ENCODE measurements at places on chromosomes 1 and 21.

GRCh38 chr1:41936107-41936506, 17.4 kb upstream of the HIVEP3 start:
- DNase-seq: no peak

DNA sequence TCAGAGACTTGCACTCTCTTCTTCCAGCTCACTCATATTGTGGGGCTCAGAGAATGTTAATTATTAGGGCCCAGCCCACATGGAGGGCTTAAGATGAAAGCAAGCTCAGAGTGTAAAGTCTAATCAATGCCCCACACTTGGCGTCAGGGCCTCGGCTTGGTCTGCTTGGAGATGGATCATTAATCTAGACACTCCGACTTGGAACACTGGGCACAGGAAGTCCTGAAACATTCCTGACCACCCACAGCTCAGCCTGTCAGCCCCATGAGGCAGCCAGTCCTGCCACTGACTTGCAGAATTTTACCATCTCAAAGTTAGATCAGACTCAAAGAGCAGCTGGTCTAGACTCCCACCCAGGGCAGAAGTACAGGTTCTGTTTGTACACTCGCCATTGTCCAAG, 69.8 kb upstream of the TRABD2B start:
- DNase-seq: no peak

DNA sequence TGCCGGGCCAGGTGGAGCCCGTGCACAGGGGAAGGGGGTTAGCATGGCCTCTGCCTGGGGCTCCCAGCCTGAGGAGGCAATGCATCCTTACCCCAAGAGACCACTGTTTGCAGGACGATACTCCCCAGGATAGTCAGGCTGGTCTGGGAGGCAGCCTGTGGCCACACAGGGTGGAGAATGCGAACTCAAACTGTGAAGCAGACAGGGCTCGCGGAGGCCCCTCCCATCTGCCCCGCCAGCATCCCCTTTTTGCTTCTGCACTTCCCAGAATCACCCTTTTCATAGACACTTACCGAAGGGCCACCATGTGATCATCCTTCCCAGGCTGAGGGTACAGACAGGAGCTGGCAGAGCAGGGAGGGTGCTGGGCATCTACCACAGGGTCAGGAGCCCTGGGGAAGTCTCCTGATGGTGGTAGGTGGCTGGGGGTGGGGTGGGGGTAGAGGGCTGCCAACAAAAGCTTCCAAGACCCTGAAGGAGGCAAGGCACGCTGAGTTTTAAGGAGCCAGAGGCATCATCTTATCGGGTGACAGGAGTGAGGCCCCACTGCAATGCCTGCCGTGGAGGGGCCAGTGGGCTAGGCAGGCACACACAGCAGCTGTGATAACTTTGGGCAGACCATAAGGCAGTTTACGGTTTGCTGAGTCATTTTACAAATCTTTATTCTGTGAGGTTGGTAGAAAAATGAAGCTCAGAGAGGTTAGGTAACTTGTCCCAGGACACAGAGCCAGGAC, 31.3 kb upstream of the BTG2 start:
- DNase-seq: no peak

DNA sequence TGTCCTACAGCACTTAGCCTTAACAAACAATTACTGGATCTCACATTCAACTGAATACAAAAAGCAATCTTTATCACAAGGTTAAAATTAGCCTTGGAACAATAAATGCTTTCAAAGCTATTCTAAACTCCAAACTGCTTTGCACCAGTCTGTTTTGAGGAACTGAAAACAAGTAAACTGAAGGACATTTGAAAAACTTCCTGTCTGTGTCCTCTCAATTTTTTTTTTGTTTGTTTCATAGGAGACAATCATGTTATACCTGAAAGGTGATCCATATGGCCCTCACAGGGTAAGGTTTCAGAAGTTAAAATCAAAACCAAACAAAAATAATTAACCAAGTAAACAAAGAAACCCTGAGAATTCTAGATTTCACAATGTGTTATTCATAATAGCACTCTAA, 459.1 kb downstream of the DPYD start:
- no peak for DNase-seq

GRCh38 chr1:40034869-40035268, 5.7 kb upstream of the CAP1 start:
- no peak for DNase-seq

DNA sequence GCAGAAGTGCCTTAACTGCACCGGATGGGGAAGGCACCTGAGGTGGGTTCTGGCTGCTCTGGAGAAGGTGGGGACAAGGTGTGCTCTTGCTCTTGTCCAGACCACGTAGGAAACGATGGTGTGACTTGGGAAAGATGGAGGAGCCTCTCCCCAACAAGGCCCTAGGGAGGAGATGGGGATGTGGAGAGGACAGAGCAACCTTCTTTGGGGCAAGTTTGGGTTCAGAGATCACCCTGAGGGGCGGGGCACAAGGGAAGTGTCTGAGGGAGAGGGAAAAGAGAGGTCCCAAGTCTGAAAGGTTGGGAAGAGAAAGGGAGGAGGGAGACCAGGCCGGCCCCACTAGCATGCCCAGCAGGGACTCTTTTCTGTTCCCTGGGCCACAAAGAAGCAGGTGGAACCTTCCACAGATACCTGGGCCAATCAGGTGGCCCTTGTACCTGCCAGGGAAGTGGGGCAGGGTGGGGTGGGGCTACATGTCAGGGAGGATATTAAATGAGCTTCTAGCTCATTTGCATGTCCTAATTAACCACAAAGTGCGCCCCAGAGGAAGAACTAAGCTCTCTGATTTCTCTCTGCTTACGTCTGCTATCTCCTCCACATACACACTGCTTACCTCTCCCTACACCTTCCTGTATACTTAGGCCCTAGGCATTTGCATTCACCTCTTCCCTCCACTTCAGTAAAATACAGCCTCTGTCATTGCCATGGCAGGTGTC, 15.9 kb downstream of the INKA2 start:
- DNase-seq: no peak

- no peak for DNase-seq
These were observed 43.4 kb downstream of the RALGPS2 start for GRCh38 chr1:178768423-178768822.

DNA sequence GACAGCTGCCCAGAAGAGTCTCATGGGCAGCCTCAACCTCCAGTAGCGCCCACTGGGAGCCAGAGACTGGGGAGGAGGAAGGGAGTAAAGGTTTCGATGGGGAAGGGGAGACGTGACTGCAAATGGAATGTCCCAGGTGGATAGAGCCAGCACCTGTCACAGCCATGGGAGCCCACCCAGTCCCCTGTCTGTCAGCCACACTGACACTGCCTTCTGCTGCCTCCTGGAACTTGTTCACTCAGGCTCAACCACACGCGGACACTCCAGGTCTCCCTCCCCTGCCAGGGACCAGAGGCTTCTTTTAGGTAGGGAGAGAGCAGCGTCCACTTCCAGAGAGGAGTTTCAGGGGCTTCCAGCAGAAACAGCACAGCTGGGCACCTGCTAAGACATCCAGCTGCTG, 346.3 kb downstream of the NPHP4 start:
- no peak for DNase-seq

GRCh38 chr1:244311784-244312532, 139.8 kb downstream of the ADSS2 start:
- no peak for DNase-seq

GRCh38 chr1:67350783-67351182, 43.1 kb downstream of the IL12RB2 start:
- no peak for DNase-seq

GRCh38 chr1:23936481-23937176, 23.0 kb upstream of the PNRC2 start:
- no peak for DNase-seq

- DNase-seq: no peak
These were observed 1.6 kb upstream of the EFNA1 start for GRCh38 chr1:155125946-155126555.

- no peak for DNase-seq
These were observed 10.4 kb upstream of the TMEM240 start for GRCh38 chr1:1550591-1551432.

DNA sequence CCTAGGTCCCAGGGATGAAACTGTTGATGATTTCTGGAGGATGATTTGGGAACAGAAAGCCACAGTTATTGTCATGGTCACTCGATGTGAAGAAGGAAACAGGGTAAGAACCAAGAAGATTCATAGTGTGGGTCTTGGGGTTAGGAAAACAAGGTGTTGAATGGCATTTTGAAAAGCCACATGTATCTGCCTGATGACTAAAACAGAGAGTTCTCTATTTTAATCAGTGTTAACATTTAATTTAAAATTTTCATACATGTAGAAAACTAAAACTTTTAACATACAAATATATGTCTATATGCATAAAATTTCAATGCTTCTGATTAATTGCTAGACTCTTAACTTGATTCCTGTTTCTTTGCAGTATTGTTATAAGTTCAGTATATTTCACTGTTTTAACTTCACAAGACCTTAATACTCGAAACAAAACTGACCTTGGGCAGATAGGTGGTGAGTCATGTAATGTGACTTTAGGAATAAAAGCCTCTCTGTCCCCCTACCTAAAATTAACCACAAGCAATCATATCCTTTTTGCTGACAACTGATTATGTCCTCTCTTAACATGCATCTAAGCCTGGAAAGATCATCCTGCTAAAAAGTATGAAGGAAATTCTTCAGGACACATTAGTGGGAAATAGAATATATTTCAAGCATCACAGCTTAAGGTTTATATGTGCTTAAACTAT, 95.6 kb downstream of the PTPRC start:
- no peak for DNase-seq

DNA sequence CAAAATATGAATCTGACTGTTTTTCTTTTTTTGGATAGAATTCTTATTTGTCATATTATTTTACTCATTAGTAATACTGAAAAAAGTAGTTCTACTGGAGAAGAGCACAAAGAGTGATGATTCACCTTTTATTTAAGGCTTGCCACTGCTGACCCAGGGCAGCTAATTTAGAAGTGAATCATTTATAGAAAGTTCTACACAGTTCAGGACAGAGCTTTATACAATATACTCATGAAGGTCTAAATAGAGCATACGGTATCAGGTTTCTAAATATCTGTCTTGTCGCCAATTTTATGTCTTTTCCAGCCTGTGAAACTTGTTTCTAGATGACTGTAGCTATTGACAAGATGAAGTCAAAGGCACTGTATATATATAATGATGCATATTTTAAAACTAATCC, 25.0 kb downstream of the GIPC2 start:
- no peak for DNase-seq

DNA sequence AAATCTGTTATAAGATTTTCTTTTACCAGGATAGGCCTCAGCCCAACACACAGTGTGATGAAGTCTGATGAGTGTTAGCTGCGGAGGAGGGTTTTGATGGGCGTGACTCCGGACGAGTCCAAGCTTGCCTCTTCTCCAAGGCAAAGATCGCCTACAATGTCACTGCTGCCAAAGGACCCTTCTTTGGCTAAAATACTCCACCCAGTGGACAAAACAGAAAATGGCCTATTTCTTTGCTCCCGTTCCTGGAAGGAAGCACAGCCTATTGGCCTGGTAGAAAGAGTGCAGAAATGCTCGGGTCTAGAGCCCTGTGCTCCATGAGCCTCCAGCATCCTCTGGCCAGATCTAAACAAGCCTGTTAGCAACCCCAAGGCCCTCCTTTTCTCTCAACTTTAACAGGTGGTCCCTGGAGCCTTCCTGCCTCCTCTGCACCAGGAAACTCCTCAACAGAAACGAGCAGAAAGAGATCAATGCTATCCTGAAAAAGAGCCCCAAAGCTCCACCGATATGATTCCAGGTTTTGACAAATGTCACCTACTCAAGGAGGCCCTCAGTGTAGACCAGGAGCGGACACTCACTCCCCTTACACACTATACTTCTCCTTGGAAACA, 3.4 kb upstream of the CASQ2 start:
- DNase-seq: no peak

DNA sequence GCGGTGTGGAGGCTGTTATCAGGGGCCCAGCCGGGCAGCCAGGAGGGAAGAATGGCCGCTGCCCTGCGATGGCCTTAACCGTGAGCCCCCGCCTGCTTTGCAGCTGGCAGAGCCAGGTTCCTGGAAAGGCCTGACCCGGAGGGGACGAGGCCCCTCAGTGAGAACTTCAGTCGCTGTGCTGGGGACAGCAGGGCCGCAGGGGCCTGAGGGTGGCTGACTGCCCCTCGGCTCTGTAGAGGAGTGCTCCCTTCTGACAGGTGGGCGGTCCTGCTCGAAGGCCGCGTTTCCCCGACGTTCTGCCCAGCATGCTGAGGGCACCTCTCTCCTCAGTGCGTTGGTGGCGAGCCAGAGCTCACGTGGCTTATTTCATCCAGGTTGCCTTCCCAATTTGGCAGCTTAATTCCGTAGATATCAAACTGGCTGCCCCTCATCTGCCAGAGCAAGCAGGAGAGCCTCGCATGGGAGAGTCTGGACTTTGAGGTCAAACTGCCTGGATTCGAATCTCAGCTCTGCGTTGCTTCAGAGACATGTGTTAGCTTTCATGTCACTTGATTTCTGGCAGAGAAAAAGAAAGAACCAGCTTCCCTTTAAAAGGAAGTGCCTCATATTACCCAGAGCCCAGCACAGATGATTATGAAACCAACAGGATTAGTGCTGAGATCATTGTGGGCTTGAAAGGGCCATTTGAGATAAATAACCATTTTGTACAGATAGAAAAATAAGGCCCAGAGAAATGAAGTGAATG, 239.8 kb downstream of the SDCCAG8 start:
- DNase-seq: no peak

DNA sequence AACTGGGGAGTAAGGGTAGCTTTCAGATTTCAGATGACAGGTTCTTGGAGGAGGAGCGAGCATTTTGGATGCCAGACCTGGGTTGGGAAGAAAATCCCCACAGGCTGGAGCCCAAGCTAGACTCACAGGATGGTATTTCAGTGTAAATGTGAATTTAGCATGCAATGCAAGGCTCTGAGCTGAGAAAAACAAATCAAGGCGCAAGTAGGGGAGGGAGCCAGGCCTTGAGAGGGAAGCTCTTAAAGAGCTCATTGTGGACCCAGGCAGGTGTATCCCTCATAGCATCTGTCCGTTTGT, 386.1 kb downstream of the MATN1 start:
- DNase-seq: no peak

DNA sequence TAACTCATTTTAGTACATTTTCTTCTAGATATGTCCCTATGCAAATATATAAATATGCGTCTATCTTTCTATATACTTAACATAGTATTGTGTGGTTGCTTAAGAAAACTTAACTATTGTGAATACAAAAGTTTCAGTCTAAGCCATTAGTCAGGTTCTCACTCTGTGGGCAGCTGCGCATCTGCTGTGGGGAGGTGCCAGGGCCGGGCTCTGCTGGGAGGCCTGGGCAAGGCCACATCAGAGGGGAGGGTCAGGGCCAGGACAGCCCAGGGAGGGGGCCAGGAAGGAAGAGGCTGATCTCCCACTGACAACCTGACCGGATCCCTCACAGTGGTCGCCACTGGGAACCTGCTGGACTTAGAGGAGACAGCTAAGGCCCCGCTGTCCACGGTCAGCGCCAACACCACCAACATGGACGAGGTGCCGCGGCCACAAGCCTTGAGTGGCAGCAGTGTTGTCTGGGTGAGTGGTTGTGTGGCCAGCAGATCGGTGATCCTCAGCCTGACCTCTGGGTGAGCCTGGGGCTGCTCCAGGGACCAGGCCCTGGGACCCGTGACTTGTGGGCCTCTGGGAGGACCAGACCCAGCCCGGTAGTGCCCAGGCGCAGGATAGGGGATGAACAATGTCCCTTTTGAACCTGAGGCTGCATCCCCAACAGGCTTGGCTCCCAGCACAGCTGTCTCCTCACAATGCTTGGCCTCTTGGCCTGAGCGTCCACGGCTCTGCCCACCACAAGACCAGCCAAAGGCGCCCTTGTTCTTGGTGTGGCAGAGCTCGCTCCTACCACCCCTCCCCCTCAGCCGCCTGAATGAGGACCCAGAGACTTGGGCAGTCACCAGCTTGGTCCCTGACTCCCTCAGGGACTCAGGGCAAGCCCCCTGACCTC, 20.2 kb downstream of the LDLRAP1 start:
- no peak for DNase-seq

GRCh38 chr1:29392036-29392435, 155.7 kb downstream of the PTPRU start:
- no peak for DNase-seq

All from activated T-helper 1 cell treated with anti-CD3 and anti-CD28 coated beads, Interleukin-2, amount 50 U/mL, for 16 hours (primary cell).